ENCODE measurements at places on chromosomes 7 and 10. TPM values are rescaled to one million over a fixed set of nuclear protein-coding genes. Genes with fewer than 3 reads are reported as not detected.

DNA sequence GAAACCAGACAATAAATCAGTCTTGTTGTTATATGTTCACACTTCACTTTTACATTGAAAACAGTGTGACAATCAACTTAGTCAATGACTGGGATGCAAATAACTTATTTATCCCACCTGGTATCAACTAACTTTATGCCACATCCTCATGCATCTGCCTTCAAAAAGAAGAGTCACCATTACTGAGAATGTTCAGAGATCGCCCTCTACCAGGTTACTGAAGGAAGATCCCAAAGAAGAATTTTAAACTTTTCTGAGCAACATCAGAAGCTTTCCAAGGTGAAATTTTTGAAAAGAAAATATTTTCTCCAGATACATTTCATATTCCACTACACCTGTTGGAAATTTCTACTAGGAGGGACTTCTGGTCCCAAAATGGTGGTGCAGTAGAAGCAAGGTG is 359.5 kb downstream of the PTPRN2 start:
- DNase-seq: no peak

- no peak for DNase-seq
Observed at GRCh38 chr10:124149189-124150042, 56.0 kb upstream of the CHST15 start.

DNA sequence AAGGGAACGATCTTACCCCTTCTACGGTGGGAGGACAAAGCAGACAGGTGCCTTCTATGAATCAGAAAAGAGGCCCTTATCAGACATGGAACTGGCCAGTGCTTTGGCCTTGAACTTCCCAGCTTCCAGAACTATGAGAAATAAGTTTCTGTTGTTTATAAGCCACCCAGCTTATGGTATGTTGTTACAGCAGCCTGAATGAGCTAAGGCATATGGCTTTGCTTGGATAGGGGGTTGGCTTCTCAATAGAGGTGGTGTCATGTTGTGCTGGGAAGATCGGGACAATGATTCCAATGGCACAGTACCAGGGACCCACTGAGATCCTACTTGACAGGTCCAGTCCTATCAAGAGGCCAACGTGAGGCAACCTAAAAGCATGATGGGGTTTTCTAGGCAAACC is 183.4 kb upstream of the BMPER start:
- no peak for DNase-seq

DNA sequence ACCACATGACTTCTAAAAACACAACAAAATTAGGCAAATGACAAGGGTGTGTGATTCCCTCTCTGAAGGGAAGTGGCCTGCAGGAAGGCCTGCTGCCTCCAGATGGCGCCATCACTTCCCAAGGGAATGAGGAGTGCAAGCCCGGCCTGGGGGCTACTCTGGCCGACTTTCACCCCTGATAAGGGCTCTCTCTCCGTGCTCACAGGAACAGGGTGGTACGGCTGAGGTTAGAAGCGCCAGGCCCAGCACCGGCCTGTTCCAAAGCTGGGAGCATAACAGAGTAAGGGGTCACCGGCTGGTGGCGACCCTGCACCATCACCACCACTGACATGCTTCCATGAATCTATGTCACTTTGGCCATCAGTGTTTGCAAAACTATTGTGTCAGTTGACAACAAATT is 13.1 kb downstream of the RBP3 start:
- peak; percentile 51 for DNase-seq

DNA sequence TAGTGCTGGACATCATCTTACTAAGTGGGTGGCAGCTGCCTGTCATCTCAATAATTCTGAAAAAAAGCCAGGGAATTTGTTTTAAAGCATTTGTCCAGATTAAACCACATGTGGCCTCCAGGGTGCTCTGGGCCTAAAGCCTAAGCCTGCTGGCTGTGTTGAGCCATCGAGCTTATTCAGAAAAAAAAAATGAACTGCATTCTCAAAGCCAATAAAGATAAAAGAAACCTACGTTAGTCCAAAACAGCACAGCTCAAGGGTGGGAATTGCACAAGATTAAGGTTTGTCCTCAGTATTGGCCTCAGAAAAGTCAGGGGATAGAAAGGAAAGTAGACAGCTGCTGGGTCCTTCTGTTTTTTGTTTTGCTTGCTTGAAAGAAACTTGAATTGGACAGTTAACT is 22.6 kb upstream of the PRTFDC1 start:
- no peak for DNase-seq

DNA sequence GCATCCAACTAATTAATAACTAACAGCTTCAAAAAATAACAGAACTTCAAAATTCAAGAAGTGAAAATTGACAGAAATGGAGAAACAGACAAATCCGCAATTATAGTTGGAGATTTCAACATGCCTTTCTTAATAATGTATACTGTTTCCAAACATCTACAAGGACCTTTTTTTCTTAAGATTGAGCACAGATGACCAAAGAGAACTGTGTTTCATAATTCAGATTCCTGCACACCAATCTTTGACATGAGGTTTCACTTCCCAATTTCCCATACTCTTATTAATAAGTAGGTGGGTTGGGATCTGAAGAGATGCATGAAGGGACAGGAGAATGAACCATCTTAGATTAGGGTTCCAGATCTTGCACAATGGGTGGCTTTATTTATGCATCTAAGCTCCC is 24.9 kb upstream of the GIMAP7 start:
- no peak for DNase-seq

DNA sequence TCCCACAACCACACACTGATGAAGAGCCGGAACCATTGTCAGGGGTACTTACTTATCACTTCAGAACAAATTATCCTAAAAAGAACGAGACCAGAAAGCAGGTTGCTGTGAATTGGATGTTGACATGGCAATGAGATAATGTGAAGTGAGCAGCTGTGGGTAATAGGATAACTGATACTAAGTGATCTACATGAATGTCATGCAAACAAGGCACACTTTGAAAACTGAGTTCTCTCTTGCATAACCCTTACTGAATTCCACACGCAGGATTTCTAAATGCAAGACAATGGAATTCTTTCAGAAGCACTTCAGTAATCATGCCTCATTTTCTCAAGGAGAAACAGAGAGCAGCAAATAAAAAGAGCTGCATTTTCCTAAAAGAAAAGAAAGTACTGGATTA is 242.5 kb upstream of the TMEM229A start:
- DNase-seq: no peak

- no peak for DNase-seq
Observed at GRCh38 chr7:44066494-44067063, 1.2 kb upstream of the PGAM2 start.

GRCh38 chr10:19500959-19501358 is 315.3 kb upstream of the PLXDC2 start:
- no peak for DNase-seq

GRCh38 chr7:132102942-132103341 is 473.3 kb downstream of the PLXNA4 start:
- no peak for DNase-seq

- DNase-seq: no peak
Observed at GRCh38 chr10:70598857-70599295, 3.7 kb downstream of the PRF1 start.

The OIT3 gene
- total RNA-seq: 1.2 TPM

The PLXNA4 gene
- 67.7 TPM for total RNA-seq

The MINPP1 gene
- total RNA-seq: 27.3 TPM

The GNGT1 gene
- not detected for total RNA-seq

The PRPS1L1 gene
- total RNA-seq: not detected

The HECW1 gene
- total RNA-seq: 41.6 TPM

The C10orf67 gene
- 0.41 TPM for total RNA-seq

The CTNNA3 gene
- total RNA-seq: 2.0 TPM

The ADCY1 gene
- total RNA-seq: 92.1 TPM
